ENCODE measurements at places on chromosomes 1 and 21.
A peak's percentile ranks its signal among the peaks of the same experiment; 100 is the strongest.

DNA sequence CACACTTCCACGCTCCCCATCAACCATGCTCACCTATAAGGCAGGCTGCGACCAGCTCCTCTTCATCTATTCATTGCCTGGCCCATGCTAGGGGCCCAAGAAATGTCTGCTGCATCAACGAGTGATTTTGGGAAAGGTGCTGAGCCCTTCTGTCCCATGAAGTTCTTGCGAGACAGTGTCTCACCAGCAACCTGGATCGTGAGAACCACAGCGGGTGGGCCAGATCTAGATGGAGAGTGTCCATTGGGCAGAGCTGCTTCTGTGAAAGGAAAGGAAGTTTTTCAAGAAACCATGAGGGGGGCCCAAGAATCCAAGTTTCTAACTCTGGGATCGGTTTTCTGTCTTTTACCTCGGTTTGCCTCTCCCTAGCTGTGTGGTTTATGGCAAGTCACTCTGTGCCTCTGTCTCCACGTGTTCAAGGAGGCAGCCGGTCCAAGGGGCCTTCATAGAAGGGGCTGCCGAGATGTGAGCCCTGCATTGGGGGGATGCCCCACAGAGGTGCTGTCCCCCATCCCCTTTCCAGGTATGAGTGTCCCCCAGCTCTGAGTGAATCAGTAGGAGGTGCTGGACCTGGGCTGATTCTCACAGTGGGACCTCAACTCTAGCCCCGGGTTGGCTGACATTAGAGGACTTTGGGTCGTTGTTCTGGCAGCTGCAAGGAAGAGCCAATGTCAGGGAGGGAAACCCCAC is 8.3 kb upstream of the PADI1 start:
- DNase-seq, result no peak

GRCh38 chr1:172960454-172961208 is 90.1 kb downstream of the TNFSF18 start:
- DNase-seq, result no peak

GRCh38 chr1:33762109-33762830 is 101.6 kb upstream of the HMGB4 start:
- DNase-seq, result no peak

GRCh38 chr1:172966844-172967540 is 83.7 kb downstream of the TNFSF18 start:
- no peak for DNase-seq

DNA sequence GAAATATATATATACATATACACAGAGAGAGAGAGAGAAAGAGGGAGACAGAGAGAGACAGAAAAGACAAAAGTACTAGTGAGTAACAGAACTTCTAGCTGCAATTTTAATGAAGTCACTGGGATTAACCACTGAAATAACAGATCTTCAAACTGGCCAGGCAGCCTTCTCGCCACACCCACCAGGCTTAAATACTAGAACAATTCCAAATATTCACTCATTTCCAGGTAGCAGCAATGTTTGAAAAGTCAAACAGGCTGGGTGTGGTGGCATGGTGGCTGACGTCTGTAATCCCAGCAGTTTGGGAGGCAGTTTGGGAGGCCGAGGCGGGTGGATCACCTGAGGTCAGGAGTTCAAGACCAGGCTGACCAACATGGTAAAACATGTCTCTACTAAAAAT is 5.2 kb downstream of the PRDX1 start:
- no peak for DNase-seq

- no peak for DNase-seq
Observed at GRCh38 chr1:200625381-200625824, 4.9 kb upstream of the KIF14 start.

DNA sequence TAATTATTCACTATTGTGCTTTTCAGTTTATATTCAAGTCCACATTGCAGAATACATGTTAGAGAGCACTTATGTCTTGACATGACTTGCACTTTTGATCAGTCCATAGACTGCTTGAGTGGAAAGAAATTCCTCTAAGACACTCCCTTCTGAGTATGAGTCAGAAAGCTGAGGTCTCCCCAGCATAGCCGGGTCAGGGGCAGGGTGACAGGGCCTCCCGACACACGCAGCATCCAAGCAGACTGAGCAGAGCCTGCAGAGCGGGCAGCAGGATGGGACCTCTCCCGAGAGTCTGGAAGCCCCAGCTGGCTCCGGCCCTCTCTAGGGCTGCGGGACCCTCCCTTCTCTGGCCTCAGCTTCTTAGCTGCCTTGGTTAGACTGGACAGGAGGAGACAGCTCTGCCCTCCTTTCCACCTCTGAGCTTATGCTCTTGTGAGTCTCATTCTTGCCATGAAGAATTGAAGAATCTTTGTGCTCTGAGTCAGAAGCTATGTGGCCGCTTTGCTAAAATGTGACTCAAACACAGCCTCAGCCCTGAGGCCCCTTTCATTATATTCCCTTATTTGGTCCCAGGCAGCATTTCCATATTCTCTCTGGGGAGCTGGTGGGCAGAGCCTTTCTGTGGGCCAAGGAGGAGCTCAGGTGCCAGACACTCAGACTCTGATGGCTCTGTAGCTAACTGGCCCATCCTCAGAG is 11.2 kb upstream of the CAPN2 start:
- no peak for DNase-seq

- DNase-seq, result no peak
Observed at GRCh38 chr1:154517661-154518060, 15.4 kb upstream of the SHE start.

DNA sequence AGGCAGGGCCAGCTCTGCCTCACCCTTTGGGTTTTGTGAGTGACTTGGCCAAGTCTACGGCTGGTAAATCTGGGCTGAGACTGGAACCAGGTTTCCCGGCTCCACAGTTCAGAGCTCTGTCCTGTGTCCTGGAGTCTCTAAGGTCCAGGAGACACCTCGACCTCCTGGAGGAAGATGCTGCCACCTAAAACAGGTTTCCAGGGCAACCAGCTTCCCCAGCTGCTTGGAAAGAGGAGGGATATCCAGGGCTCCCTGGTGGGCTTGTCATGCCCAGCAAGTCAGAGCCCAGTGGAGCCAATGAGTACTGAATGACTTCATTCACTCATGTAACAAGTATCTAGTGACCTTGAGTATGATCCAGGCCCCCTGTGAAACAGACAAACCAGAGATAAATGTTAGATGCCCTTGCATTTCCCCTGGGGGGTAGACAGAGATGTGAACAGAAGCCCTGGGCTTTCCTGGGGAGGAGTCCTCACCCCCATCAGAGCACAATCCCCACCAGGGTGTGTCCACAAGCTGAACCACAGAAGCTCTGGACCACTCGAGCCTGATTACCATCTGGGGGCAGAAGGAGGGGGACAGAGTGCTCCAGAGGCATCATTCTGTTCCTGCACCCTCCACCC is 181.2 kb upstream of the RAB4A start:
- no peak for DNase-seq

- peak; percentile 77 for DNase-seq
Observed at GRCh38 chr1:208652296-208653160, 408.3 kb upstream of the PLXNA2 start.

DNA sequence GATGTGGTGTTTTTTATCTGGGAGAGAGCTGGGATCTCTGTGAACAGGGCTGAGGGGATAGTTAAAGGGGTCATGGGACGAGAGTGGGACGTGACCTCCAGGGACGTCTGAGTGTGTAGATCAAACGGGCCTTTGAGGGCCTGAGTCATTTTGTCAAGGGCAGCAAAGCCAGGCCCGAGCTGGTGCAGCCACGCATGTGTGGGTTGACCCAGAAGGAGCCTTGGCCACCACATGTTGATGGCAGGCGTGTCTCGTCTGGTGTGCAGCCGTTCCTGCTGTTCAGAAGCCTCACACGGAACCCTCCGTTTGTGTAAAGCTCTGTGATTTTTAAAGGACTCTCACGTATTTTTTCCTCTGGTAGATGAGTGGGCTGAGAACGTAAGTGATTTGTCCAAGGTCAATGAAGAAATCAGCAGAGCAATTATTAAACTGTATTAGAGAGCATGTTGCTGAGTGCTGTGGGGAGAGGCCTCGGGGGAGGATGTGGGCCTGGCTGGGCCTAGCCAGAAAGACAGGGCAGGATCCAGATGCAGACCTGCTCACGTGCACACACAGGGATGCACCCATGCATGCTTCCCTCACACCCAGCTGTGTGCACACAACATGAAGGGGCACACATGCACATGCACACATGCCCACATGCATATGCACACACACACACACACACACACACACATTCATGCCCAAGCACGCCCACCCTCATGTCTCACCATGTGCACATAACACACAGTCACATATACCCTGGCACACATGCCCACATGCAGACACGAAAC is 89.8 kb downstream of the AJAP1 start:
- no peak for DNase-seq

GRCh38 chr1:168621356-168621755 is 45.0 kb downstream of the XCL1 start:
- DNase-seq, result no peak

DNA sequence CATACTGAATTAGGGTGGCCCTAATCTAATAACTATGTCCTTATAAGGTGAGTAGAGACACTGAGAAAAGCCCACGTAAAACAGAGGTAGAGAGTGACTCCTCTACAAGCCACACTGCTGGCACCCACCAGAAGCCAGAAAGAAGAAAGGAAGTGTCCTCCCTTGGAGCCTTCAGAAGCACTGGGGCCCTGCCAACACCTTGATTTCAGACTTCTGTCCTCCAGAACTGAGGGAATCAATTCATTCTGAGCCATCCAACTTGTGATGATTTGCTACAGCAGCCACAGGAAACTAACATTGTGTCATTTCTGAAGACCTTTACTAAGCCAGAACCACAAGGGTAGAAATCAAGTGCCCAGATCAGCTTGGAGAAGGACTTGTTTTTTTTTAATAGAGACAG is 15.0 kb downstream of the GNB1 start:
- DNase-seq, result no peak

DNA sequence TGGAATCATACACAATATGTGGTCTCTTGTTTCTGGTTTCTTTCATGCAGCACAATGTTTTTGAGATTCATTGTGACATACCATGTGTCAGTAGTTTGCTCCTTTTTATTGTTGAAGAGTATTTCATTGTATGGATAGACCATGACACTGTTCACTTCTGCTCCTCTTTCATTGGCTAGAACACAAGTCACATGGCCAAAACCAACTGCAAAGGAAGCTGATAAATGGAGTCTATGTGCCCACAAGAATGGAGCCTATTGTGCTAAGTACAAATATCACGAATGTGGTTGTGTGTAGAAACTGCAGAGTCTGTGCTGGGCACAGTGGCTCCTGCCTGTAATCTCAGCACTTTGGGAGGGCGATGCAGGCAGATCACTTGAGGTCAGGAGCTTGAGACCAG is 28.6 kb upstream of the FNBP1L start:
- no peak for DNase-seq

- DNase-seq, result no peak
Observed at GRCh38 chr1:70210820-70211219, 5.4 kb upstream of the LRRC40 start.

GRCh38 chr21:32034850-32035249 is 162.0 kb downstream of the HUNK start:
- DNase-seq, result no peak

DNA sequence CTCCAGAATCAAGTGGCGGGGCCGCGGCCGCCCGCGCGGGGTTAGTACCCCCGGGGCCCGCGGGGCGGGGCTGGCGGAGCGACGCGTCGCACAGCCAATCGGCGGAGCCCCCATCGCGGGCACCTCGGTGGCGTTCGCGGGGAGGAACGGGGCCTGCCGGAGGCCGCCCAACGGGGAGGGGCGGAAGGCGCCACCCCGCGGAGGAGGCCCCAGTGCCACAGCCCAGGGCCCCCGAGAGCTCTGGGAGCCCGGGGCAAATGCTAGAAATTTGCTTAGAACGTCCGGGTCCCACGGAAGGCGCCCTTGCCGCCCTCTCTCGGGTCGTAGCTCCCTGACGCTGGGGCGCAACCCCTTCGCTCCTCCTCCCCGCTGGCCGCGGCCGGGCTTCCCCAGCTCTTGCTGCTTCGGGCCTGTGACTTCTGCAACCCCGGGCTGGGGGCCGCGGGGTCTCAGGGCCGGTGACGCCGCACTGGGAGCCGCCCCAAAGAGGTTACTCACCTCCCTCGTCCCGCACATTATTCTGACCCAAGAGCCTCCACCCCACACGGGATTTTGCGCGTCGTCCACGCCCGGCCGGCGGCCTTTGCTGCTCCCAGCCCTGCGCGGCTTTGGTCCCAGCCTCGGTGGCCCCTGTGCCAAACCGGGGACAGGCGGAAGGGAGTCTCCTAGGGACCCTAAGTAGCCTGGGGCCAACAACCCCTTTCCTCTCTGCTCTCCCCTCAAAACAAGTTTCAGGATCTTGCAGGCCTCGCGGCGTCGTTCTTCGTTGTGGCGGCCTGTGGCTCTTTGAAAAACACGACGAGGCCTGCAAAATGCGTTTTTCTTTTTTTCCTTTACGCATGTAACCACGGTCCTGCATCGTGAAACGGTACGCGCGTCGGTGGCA is at the start of gene RUNX3:
Gene RUNX3 (minus strand): TSS at position 17 of the 886 bp plus-strand sequence. CDS start 408 bp downstream, outside the sequence.
- DNase-seq, result peak; percentile 64

DNA sequence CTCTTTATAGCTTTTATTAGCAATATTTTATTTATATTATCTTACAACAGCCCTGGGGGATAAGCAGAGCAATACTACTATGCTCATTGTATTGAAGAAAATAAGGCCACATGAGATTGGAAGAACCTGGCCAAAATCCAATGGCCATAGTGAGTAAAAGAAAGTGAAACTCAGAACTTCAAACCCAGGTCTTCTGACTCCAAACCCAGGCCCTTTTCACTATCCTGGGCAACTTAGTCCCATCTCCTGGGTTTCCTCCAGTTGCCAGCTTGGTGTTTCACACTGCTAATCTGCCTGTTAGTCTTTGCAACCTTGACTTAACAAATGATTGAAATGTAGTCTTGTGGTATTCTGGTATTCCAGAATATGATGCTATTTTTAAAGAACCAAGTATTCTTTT is 22.4 kb upstream of the EXO1 start:
- DNase-seq, result no peak

GRCh38 chr1:40239626-40240025 is 8.1 kb upstream of the TMCO2 start:
- no peak for DNase-seq

DNA sequence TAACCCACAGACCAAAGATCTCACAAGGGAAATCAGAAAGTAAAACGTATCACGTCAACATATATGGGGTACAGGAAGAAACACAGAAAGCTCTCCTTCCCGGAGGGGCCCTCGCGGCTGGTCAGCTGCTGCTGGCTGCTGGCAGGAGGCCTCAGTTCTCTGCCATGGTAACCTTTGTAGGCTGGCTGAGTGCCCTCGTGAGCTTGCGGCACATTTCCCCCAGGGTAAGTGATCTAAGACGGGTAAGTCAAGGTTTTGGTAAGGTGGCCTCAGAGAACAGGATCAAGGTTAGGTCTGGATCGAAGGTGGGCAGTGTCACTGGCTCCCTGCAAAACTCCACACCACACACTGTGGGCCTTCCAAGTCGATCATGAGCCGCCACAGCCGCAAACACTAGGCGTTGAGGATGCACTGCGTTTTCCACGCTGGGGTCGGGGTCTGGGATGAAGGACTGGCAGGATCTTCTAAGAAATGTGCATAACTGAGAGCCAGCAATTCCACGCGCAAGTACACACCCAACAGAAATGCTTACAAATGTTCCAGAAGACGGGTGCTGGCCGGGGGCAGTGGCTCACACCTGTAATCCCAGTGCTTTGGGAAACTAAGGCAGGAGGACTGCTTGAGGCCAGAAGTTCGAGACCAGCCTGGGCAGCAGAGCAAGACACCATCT is 33.9 kb downstream of the WDR4 start:
- DNase-seq, result no peak

GRCh38 chr1:181033799-181034451 is at the start of gene MR1:
TSS of gene MR1 (plus strand) at chr1:181033983. CDS start at chr1:181034008, 25 bp downstream.
- peak; percentile 79 for DNase-seq
